Activated naive CD4-positive, alpha-beta T cell treated with anti-CD3 and anti-CD28 coated beads, Interleukin-2, amount 50 U/mL, for 72 hours (primary cell): ENCODE measurements at places on chromosomes 7 and 10.
A peak's percentile ranks its signal among the peaks of the same experiment; 100 is the strongest.

GRCh38 chr10:70652761-70653657, 19.3 kb upstream of the ADAMTS14 start:
- DNase-seq = no peak

DNA sequence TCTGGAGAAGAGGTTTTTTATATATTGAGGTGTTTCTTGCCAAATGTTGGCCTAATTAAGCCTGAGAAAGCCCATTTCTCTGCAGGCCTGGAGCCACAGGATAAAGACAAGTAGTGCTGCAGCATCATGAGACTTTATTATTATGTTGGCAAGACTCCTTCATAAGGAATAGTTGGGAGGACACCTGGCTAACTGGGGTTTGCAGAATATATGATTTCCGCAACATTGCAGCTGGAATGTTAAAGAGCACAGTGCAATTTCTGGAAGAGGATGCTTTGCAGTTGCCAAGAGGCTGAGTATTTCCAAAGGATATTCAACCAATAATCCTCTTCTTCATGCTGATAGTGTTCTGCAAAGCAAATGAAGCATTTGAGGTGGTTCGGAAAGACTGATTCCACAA, 1512.8 kb upstream of the LRRTM3 start:
- DNase-seq = no peak

- DNase-seq = peak; percentile 50
Measured at GRCh38 chr10:102504179-102504975, 605 bp downstream of the SUFU start.

- DNase-seq = no peak
Measured at GRCh38 chr10:18185621-18186020, 45.4 kb downstream of the CACNB2 start.

- DNase-seq = no peak
Measured at GRCh38 chr7:41261080-41261479, 441.8 kb downstream of the INHBA start.

- DNase-seq = no peak
Measured at GRCh38 chr7:131454498-131454897, 101.9 kb downstream of the PODXL start.

DNA sequence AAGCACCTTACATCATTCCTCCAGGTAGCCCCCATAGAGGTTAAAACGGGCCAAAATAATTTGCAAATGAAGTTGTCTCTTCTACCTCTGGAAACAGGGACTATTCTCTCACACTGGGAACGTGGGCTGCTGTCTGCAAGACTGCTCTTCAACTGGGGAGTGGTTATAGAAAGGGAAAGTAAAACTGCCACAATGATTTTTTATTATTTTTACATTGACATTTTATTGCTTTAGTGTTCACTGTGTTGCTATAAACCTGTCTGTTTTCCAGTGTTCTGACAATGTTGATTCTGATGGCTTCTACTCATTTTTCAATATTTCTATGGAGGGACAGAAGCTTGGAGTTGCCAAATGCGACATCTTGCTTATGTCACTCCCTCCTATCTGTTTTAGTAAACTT, 115.1 kb upstream of the ANTXRL start:
- no peak for DNase-seq

GRCh38 chr10:16993186-16993585, 136.4 kb downstream of the CUBN start:
- DNase-seq = no peak

GRCh38 chr7:78444267-78444666, 645.7 kb downstream of the PHTF2 start:
- DNase-seq = no peak

- no peak for DNase-seq
Measured at GRCh38 chr7:94391726-94392392, 2.8 kb upstream of the COL1A2 start.

- no peak for DNase-seq
Measured at GRCh38 chr7:50530766-50531165, 34.4 kb downstream of the DDC start.

GRCh38 chr10:83017076-83017867, 1122.0 kb upstream of the GHITM start:
- DNase-seq = no peak

GRCh38 chr7:41870461-41871138, 167.7 kb upstream of the INHBA start:
- DNase-seq = no peak

DNA sequence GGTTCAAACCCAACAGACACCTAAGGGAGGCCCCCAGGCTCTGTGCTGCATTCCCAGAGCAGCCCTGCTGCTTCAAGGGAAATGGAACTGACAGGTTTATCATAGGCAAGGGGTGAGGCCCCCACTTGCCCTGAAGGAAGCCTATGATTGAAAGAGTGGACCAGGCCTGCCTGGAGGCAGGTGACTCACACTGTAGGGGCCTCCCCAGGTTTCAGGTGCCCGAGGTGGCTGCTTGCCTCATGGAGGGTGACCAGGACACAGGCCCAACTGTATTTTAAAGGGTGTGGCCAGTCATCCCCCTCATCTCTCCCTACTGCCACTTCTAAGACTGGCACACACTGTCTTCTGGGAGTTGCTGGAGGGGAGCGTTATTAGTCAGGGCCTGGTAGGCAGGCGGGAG, 85.4 kb downstream of the ATXN7L1 start:
- DNase-seq = no peak
